ENCODE measurements at places on chromosomes 6 and 20. TPM values are rescaled to one million over a fixed set of nuclear protein-coding genes. Genes with fewer than 3 reads are reported as not detected.

DNA sequence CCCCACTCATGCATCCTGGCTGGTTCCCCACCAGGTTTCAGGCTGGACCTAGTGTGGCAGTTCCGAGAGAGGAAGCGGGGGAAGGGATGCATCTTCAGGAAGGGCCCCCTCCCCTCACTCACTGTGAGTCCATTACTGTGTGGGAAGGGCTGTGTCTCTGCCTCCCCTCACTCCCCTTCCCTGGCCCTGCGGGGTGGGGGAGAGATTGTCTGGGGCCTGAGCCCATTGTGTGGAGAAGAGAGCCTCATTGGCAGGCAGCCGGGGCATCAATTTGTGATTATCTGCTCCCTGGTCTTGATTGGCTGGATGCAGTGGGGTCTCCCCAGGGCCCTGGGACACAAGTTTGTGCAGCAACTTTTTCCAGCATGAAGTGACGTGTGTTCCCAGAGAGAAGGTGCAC, 4.1 kb upstream of the MYT1 start:
- no peak for ATAC-seq

- ATAC-seq = no peak
These were observed 80.8 kb upstream of the FUCA2 start for GRCh38 chr6:143592335-143592734.

GRCh38 chr20:14986656-14987055, 649.2 kb upstream of the FLRT3 start:
- no peak for ATAC-seq

DNA sequence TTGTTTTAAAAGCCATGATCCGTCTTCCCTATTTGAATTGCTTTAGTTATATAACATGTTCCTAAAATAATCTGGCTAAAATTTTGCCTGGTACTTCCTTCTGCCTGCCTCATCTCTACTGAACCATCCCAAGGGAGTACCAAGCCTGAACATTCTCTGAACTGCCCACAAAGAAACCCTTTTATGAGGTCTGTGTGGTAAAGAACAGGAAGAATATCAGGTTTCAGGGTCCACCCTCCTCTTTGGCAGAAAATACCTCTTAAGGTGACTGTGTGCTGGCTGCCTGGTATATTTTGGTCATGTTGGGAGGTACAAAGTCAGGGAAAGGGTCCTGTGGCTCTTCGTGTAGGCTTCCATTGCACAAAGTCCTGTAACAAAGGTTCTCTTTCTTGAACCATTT, 574.1 kb upstream of the CHD6 start:
- no peak for ATAC-seq

- ATAC-seq = no peak
These were observed 589.2 kb upstream of the MAN1A1 start for GRCh38 chr6:119938752-119939151.

Gene SLC22A2
- total RNA-seq = not detected
